ENCODE measurements at places on chromosomes 3 and 15.

- ATAC-seq = no peak
These were observed 112.3 kb downstream of the CHCHD6 start for GRCh38 chr3:126816298-126816697.

DNA sequence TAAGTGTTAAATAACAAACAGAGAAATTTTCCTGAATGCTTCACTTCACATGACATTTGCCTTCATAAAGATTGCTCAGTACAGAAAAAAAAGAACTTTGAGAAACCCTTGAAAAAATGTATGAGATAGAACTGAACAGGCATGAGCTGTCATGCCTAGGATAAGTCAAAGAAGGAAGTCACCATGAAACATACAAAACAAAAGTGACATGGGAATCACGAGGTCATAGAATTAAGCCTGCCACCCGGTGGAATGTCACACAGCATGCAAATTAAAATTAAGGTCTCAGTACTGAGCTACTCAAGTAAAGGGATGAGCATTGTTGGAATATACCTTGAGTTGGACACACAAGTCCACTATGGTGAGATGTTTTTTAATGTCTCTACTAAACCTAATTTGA, 652.5 kb upstream of the NECTIN3 start:
- no peak for ATAC-seq

DNA sequence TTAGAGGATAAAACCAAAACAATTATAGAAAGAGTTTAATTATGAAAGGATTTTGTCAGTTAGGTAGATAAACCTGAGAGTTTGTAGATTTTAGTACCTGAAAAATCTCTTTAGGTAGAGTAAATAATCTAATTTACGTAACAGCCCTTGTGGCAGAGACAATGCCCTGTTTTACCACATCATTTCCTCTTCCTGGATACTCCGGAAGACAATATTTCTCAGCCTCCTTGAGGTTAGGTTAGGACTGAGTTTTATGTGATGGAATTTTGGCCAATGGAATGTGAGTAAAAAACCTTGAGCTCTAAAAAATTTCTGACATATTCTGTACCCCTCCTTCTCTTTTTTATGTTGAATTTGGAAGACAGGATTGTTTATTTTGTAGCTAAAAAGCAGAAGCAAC, 50.7 kb upstream of the TPRG1 start:
- no peak for ATAC-seq

GRCh38 chr3:132211896-132212295, 105.3 kb upstream of the ACP3 start:
- no peak for ATAC-seq

- ATAC-seq = peak; percentile 69
These were observed 44.1 kb downstream of the UMPS start for GRCh38 chr3:124774327-124774718.

DNA sequence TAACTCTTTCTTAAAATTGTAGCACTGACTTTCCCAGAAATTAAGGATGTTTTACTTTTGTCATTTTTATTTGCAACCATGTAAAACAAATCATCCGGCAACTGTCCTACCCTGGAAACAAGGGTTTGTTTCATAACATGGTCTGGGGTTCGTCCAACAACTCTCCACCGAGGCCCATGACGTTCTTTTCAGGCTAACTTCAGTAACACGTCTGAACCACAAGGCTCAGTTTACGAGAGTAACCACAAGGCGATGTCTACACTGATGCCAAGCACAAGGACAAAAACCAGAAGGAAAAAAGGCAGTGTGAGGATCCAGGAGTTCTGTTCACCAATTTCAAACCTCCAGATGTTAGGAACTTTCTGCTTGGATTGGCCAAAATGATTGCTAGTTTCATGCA, 546.1 kb downstream of the NTRK3 start:
- no peak for ATAC-seq

- no peak for ATAC-seq
These were observed 144.9 kb downstream of the EDEM1 start for GRCh38 chr3:5332270-5332956.

Data from gastroesophageal sphincter (tissue), 4 donors.